ENCODE measurements at places on chromosomes 2 and 18.

GRCh38 chr2:224171226-224171625 lies 132.1 kb upstream of the SERPINE2 start:
- DNase-seq, result no peak

DNA sequence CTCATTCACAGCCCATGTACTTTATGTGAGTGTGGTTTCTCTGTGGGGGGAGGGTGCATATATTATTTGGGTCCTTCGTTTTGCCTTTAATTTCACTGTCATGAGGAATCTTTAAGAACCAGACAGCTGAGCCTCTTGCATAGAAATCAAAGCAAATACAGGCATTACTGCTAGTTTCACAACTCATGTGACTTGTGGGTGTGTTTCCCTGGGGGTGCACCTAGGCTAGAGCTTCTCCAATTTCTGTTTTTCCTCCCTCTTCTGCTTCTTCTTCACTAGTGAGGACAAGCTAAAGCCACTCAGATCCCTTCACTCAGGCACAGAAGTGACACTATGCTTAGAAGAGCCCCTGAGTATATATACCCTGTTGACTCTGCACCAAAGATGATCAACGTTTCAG lies 131.4 kb downstream of the ACOXL start:
- DNase-seq, result no peak

- no peak for DNase-seq
Measured at GRCh38 chr2:37642907-37643729, 28.3 kb downstream of the CDC42EP3 start.

- no peak for DNase-seq
Measured at GRCh38 chr18:8562070-8562469, 47.2 kb upstream of the RAB12 start.

DNA sequence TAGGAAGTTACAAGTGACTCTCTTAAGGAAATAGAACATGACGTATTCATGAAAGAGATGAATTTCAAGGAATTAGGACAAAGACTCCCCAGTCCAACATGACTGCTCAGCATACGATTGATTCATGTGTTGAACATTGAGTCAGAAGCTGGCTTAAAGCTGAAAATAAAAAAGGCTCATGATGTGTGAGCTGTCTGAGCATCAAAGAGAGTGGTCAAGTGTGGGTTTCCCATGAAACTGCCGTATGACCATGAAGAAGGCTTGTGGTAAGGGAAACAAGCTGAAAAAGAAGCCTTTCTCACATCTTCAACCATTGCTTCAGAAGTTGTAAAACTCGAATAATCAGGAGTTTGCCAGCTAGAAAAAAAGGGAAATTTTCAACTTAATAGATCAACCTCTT lies 201.9 kb upstream of the APCDD1 start:
- DNase-seq, result no peak

GRCh38 chr2:3079959-3080948 lies 297.4 kb downstream of the EIPR1 start:
- no peak for DNase-seq

GRCh38 chr2:44120428-44120827 lies 48.2 kb upstream of the PPM1B start:
- no peak for DNase-seq

- no peak for DNase-seq
Measured at GRCh38 chr2:177192788-177193187, 19.8 kb upstream of the HNRNPA3 start.

DNA sequence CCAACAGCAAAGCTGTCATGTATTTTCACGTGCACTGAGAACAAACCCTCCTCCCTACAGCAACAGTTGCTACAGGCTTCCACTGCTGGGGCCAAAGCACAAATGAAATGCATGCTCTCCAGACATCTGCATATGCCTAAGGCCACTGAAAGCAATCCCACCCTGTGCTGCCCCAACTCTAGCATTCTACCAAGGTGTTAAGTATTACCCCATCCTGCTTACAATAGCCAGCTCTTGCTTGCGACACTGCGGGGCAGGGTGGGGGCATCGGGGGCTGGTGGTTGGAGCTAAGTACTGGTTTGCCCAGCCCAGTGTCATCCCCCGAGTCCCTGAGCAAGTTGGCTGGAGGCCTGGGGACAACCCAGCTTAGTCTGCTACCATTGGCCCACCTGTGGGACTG lies 742.5 kb downstream of the TDRD15 start:
- no peak for DNase-seq

DNA sequence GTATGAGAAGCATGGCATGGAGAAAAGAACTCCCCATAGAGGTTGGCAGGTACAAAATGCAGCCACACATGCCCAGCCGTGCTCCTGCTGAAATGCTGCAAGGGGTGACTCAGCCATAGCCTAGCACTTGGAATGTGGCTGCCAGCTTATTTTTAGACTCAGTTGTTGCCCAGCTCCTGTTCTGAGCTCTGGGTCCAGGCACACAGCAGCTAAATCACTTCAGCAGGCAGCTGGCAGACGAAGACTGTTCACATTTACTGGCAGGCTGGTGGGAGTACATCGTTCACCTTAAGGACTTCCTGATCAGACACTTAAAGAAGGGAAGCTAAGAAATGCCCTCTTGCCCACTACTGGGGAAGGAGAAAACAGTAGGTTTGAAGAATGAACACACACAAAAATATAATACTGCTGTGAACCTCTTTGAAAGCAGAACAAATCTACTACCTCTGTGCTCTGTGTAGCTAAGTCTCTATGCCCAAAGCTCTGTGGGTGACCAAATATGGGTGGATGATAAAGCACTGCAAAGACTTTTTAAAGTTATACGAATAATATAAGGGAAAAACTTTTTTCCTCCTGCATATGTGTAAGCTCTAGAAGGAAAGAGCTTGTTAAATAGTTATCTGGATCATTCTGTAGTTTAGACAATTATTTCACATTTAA lies 146.1 kb downstream of the LNPK start:
- DNase-seq, result no peak

- no peak for DNase-seq
Measured at GRCh38 chr18:38576349-38576748, 1010.8 kb upstream of the CELF4 start.
